NCI-H2081 (cell line): ENCODE measurements at places on chromosomes 5 and 9.

- DNase-seq = no peak
Measured at GRCh38 chr9:20384642-20385041, 237.7 kb downstream of the MLLT3 start.

GRCh38 chr5:149325166-149325735, 20.0 kb upstream of the GRPEL2 start:
- DNase-seq = no peak

GRCh38 chr9:94507531-94508258, 47.2 kb upstream of the PCAT7 start:
- DNase-seq = peak; percentile 0

DNA sequence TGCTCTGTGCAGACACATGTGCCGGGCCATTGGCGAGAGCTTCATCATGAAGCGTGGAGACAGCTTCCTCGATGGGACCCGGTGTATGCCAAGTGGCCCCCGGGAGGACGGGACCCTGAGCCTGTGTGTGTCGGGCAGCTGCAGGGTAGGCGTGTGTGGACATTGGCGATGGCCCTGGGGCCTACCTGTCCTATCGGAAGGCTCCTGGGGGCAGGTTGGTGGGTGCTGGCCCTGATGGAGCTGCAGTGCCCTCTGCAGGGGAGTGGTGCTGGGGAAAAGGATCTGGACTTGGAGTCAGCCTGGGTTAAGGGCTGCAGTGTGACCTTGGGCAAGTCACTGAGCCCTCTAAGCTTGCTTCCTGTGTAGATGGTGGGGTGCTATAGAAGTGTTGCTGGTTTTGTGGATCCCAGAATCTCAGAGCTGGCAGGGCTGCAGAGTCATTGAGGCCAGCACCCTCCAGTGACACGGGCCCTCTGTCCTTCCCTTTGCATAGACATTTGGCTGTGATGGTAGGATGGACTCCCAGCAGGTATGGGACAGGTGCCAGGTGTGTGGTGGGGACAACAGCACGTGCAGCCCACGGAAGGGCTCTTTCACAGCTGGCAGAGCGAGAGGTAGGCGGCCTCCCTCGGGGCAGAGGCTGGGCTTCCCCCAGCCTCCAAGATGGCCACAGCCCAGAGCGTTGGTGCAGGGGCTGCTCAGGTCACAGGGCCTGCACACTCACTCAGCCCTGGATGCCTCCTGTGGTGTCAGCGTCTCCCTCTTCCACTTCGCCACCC, 15.8 kb downstream of the ADAMTS13 start:
- no peak for DNase-seq

- no peak for DNase-seq
Measured at GRCh38 chr5:115458003-115458409, 86.6 kb downstream of the FEM1C start.

DNA sequence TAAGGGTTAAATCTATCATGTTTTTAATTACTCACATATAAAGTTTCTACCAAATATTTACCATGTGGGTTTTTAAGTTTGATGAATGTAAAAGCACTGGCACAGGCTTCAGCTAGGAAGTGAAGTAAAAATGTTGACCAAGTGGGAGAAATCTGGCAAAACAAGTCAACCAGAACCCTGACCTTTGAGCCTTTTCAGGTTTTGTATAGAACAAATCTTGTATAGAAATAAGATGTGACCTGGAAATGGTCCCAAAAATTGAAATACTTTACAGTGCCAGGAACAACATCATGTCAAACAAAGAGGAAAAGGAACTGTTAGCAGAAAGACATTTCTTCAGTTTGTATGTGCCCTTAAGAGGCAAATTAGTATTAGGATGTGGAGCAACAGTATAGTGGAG, 137.6 kb downstream of the CCDC192 start:
- DNase-seq = no peak

DNA sequence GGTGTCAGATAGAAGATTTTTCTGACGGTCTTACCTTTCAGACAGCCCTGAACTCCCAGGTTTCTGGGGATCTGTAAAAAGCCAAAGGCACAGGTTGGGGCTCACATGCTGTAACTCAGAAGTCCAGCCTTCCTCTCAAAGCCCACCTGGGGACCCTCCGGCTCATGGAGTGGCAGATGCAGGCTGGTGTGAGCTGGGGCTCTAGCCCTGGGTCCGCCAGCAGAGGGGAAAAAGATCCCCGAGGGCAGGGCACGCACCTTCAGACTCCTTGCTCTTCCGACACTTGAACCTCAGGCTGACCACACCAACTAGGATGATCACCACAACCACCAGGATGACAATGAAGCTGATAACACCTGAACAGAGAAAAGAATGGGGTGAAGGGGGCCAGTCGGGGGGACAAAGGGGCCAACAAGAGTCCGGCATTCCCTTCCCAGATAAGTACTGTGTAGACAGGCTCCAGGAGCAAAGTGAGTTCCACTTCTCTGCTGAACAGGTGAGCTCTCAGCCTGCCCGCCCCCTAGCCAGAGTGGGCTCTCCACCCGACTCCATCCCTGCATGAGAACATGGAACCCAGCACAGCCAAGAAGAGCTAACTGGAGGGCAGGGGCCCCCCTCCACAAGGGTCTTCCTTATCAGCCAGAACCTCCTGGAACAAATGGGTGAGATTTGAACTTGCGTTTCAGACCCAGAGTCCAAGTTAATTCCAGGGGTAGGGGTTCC, 7.8 kb downstream of the ECSCR start:
- DNase-seq = no peak

- no peak for DNase-seq
Measured at GRCh38 chr9:126708178-126708577, 94.5 kb downstream of the LMX1B start.

- DNase-seq = no peak
Measured at GRCh38 chr5:21686706-21687105, 1166.4 kb downstream of the CDH12 start.

- peak; percentile 19 for DNase-seq
Measured at GRCh38 chr5:71907608-71908145, 188.6 kb downstream of the CARTPT start.

- no peak for DNase-seq
Measured at GRCh38 chr9:35395706-35396101, 94.2 kb upstream of the RUSC2 start.

DNA sequence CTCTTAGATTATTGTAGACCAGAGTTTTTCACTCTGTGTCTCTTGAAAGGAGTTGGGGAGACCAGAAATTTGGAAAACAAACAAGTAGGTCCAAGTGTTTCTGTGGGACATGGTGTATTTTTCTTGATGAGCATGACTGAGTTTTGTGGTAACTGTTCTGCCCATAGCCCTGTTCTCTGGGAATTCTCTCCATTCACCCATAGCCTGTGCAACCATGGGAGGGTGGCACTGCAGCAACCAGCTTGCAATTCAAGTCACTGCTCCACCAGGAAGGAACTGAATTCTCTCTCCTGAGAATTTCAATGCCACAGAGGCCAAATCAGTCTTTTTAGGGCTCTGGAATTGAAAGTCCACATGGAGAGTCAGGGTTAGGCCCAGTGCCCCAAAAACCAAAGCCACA, 475.3 kb upstream of the TRPC7 start:
- DNase-seq = no peak

DNA sequence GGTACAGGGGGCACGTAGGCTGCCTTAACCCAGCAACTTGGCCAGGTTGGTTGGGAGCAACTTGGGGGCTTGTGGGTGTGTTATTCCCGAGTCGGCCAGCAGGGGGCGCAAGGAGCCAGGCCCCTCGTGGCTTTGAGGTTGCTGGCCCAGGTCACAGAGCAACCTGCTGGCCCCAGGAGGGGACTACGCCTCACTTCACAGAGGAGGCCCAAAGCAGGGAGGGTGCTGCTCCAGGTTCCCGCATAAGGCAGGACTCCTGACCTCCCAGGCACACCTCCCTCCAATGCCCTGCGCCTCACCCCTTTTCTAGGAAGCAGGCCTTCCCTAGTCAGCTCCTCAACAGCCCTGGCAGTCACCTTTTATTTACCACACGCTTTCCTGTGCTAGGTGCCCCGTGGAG, 18.1 kb downstream of the KYAT1 start:
- peak; percentile 34 for DNase-seq

DNA sequence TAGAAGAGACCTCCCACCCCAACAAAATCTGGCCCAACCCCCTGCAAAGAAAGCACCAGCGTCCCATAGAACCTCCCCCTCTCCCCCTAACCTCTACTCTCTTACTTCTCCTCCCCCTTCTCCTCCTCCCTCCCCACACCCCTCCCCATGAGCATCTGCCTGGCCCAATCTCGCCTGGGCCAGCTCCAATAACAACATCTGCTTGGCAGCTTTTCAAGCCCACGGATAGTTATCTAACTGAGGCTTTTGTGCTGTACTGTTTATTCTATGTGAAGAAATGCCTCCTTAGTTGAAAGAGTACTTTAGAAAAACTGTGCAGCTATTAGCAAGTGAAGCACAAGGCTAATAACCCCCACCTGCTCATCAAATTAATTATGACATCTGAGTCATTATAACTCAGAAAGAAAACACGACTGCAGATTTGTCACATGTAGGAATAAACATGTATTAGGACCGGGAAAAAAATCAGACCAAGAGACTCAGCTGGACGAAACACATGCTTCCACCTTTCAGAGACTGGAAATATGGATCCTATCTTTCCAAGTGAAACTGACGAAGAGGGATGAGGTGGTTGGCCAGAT, 42.8 kb downstream of the NFIB start:
- peak; percentile 85 for DNase-seq

- DNase-seq = no peak
Measured at GRCh38 chr9:116163293-116164055, 9.9 kb downstream of the PAPPA start.

- no peak for DNase-seq
Measured at GRCh38 chr5:53031695-53032096, 42.5 kb downstream of the ITGA2 start.

GRCh38 chr9:89844535-89844934, 239.7 kb downstream of the GADD45G start:
- DNase-seq = peak; percentile 36

DNA sequence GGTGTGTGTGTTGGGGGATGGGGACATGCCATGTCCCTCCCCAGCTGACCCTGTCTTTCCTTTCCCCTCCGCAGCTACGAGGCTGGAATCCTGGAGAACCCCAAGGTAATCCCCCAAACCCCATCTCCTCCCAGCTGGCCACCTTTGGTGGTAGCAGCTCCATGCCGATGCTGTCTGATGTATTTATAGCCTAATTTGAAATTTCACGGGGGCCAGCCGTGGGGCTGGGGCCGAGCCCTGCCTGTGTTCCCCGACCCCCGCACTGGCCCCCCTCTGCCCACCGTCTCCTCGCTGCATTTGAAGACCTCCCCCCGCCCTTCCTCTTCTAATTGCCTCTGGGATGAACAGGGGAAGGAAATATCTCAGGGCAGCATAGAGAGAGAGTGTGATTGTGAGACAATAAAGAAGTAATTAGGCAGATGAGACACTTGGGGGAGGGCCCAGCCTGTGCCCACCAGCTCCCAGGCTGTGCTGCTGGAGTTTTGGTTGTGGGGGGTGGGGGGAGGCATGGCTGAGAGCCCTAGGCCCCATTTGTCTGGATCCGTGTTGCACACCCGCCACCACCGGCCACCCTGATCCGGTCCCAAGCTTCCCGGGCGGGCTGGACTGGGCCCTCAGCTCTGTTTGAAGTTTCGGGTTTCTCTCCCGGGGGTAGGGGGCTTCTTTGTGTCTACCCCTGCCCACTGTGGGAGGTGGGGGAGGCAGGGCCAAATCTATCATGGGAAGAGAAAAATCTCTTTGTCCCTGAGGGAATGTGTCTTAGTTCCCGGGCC, 26.8 kb downstream of the ASS1 start:
- no peak for DNase-seq

DNA sequence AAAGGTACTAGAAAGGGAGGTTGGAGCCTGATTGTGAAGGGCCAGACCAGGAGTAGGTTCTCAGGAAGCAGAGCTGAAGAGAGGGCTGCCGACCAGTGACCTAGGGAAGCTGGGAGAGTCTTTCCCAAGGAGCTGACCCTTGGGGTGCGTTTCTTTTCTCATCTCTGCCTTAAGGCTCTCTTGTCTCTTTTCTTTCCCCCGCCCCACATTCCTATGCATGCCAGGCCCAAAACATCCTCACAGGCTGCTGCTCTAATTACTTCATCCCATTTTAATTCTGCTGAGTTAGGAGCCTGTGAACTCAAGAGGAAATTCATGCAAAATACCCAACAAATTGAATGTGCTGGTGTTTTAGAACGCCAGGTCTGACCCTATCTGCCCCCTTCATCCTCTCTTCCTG, 46.9 kb upstream of the HSPA9 start:
- DNase-seq = no peak

DNA sequence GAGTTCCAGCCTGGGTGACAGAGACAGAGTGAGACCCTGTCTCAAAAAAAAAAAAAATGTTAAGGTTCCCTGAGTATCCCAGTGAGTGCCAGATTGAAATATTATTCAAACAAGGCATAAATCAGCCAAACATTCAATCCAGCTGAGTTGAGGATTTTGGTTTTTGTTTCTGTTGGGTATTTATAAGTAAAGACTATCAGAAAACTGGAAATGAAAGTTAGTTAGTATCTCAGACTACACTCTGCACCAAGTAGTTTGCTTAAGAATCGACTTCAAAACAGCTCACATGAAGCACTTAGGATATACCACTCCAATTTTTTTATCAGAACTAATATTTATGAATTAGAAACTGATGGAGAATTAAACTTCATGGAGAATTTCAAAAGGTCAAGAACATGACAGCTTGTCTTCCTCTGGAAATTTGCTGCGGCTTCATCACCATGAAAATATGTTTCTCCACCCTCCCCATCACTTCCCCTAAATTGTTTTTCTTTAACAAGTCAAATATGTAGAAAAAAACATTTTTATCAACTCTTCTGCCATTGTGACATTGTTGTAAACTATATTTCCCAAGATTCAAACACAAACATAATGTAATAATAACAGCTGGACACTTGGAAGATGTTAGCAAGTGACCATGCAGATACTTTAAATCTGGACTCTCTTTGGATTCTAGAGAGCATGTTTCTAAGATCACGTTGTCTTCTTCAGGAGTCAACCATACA, 110.0 kb upstream of the PTGER4 start:
- DNase-seq = no peak

DNA sequence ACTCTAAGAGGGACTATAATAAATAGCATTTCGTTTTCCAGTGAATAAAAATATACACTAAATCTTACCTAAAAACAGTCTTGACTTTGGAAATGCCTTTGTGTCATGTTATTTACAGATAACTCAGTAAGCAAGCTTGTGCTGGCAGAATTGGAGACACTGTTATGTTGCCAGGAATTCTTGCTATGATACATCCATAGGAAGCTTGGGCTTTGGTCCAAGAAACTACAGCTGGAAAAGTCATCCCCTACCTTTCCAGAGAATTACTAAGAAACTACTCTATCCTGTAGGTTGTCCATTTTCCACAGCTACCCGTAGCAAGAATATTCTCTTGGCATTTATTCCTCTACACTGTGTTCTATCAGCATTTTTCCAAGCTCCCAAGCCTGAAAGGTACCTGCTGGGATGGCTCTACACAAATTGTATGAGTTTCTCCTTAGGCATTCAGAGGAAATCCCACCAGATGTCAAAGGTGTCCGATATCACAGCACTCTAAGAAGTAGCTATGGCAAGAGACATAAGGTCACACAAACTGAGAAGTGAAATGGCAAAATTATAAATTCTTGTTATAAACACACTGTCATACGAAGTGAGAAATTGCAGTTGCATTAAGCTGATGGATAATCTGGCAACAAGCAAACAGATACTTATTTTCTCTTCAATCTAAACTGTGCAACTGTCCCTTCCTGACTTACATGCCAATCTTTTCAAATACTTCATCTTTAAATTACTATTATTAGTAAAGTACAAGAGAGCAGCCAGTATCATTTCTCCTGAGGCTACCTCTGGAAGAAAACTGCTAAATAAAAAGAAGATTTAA, 68.5 kb downstream of the MCTP1 start:
- DNase-seq = no peak

- no peak for DNase-seq
Measured at GRCh38 chr9:79007701-79008483, 563.9 kb upstream of the TLE4 start.
